ENCODE measurements at places on chromosomes 6 and 20.

DNA sequence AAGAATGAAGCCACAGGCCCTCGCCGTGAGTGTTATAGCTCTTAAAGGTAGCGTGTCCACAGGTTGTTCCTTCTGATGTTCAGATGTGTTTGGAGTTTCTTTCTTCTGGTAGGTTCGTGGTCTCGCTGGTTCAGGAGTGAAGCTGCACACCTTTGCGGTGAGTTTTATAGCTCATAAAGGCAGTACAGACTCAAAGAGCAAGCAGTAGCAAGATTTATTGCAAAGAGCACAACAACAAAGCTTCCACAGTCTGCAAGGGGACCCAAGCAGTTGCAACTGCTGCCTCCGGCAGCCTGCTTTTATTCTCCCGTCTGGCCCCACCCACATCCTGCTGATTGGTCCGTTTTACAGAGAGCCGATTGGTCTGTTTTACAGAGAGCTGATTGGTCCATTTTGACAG, 5.2 kb downstream of the HIVEP1 start:
- DNase-seq: no peak

DNA sequence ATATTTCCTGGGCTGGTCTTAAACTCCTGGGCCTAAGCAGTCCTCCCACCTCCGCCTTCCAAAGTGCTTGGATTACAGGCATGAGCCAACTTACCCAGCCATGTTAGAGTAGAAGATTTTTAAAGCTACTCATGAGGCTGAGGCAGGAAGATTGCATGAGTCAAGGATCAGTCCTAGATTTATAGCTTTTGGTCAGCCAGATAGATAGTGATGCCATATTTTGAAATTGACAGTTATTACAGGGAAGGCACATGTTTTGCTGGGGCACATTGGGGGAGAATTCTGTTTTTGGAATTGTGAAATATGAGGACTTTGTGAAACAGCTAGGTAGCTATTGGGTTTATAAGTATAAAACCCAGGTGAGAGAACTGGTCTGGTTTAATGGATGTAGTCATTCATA, 40.9 kb downstream of the DOP1A start:
- DNase-seq: no peak

DNA sequence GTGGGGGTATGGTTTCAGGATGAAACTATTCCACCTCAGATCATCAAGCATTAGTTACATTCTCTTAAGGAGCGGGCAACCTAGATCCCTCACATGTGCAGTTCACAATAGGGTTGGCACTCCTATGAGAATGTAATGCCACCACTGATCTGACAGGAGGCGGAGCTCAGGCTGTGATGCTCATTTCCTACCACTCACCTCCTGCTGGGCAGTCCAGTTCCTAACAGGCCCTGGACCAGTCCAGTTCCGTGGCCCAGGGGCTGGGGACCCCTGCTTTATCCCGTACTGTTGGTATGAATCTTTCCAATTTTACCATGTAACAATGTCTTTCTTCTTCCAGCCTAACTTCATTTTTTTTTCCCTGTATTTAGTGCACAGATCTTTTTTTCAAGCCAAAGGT, 94.9 kb downstream of the OGFRL1 start:
- no peak for DNase-seq

- no peak for DNase-seq
These were observed 39.2 kb upstream of the ZNF831 start for GRCh38 chr20:59124296-59125029.

DNA sequence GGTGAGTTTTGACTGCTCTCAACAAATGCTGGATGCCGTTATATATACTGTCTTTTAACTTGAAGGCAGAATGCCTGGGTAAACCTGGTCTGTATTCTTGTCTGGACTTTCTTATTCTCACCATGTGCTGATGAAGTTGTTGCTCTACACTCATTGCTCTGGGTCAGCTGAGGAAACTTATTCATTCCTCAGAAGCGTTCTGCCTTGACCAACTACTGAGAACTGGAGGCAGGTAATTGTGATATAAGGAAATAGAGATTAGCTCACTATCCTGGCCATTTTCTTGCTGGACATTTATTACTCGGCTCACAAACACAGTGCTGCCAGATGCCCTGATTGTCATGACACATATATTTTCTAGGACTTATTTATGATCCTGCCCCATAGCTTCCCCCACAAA, 103.6 kb downstream of the DNAH8 start:
- no peak for DNase-seq

- peak; percentile 24 for DNase-seq
These were observed 591 bp downstream of the IBTK start for GRCh38 chr6:82246802-82247504.

All from activated CD4-positive, alpha-beta T cell treated with anti-CD3 and anti-CD28 coated beads, Interleukin-2, Interleukin-4, amounts not matched to agents 100 ng/mL and 50 ng/mL, durations not matched to agents 16 hours and 8 hours (primary cell).